ENCODE measurements at places on chromosomes 2 and 18.

DNA sequence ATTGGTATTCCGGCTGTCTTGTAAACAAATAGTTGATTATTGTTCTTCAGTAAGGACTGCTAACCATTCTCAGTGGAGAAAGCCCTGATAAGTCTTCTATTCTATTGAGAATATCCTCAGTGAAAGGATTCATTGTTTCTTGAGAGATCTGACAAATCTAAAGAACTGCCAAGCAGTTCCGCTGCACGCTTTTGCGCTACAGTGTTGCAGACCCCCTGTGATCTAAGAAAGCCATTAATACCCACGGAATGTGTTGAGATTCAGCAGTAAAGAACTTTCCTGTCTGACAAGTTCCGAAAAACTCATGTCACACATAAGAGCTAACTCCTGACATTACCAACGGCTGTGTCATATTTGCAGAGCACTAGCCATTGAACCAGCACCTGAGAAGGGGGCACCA lies 63.8 kb downstream of the ZNF236 start:
- no peak for DNase-seq

GRCh38 chr2:8583400-8584173 lies 98.3 kb upstream of the ID2 start:
- DNase-seq: no peak

DNA sequence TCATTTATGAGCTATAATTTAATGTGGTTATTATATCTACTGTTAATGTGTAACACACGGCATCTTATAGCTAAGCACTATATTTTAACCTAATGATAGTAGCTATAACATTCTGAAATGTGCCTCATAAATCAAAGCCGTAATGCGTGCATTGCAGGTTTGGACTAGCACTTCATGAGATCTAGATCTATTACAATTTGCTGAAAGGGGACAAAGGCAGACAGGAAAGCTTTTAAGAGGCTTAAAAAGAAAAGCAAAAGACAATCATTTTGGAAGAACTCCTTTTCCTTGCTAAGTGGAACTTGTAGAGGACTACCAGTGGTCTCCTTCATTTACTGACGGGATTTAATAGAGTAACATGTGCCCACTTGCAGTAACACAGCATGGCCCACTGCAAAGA lies 213.1 kb downstream of the NBAS start:
- DNase-seq: no peak

GRCh38 chr18:45519411-45520280 lies 95.6 kb upstream of the SLC14A2 start:
- DNase-seq: no peak

Measured in NCI-H2081 treated with DMSO at 0.1 percent for 48 hours (cell line).